Stimulated activated CD8-positive, alpha-beta memory T cell treated with anti-CD3 and anti-CD28 coated beads, Interleukin-15, amount 100 ng/mL, for 1 hour (primary cell): ENCODE measurements at places on chromosomes 11 and 22.

DNA sequence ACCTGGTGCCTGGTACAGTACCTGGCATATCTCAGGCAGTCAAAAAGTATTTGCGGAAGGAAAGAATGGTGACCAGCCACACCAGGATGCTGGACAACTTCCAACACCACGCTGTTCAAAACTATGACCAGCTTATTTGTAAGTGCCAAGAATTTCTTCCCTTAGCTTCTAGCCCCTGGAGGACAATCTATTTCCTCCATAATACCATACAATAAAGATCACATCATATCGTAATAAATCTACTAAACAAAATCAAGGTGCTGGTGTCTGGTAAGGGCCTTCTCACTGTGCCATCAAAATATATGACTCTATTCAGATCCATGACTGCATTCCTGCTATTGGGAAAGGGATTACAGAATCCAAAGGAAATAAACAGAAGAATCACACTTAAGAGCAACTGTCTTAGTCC is 51.5 kb downstream of the ALG9 start:
- DNase-seq, result no peak

DNA sequence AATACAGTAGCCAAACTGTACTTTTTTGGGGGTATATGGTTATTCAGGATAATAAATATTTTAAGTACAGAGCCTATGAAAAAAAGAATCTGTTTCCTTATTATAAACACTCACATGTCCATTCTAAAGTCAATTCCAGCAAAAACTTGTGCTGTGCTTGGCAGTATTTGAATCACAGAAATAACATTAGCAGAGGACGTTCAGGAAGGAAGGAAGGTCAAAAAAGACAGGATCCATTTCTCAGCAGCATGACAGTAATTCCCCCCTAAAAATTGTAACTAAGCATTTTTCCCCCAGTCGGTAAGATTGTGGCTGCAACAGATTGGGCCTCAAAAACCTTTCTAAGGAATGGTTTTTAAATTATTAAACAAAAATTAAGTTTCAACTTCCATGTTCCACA is 124.8 kb downstream of the ATG16L2 start:
- DNase-seq, result no peak

GRCh38 chr11:1091332-1092083 is 16.8 kb downstream of the MUC2 start:
- DNase-seq, result no peak

DNA sequence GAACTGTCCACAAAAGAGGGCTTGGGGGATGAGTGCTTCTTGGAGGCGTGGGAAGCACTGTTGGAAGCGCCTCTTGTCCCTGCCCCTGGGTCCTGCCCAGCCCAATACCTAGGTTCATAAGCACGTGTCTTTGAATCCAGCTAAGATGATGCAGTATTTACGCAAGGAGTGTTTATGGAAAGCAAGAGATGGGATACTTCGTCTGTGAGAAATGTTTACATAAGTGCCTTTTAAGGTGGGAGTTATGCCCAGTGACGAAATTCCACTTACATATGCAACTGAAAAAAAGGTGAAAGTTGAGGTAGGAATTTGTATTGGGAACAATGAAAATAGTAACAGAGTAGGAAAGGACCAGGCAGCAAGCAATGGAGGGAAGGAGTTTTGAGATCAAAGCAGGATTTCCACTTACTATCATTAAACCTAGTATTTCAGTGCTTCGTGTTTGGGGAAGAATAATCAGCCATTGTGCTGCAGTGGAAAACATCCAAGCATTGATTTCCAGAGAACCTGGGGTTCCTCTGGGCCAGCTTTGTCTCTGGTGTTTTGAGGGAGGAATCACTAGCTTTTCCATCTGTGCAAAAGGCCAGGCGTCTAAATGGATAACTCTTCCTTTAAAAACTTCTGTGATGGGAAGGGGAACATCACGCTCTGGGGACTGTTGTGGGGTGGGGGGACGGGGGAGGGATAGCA is 115.3 kb upstream of the TTC12 start:
- DNase-seq, result no peak

- no peak for DNase-seq
These were observed 149.4 kb upstream of the NCAM1 start for GRCh38 chr11:112811783-112812182.

DNA sequence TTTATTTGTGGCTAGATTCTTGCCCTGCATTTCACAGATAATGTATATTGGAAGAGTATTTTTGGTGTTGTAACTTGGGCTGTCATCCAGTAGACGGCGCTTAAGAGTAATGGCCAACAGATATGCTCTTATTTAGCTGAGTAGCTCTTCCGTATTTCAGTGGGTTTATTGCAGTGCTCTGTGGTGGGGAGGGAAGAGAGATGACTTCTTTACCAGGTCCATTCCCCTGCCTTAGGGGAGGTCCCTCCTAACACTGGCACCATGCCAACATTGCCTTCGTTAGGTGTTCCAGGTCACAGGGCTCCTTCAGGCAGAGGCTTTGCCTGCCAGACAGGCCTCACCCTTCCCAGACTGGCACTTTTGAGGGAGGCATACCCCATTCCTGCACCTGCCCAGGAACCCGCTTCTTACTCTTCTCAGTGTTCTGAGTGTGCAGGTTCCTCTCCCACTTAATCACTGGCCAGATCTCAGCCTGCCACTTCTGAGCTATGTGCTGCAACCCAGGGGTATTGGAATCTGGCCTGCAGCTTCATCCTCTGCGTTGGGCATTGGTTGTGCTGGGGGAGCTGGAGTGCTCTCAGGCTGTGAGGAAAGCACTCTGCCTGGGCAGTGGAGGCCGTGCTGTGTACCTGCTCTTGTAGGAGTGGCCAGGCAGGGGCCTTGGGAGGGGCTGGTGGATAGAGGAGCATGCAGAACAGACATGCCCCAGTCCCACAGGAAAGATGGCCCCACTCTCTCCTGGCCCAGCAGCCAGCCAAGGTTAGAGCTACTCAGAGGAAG is 29.4 kb upstream of the SLN start:
- no peak for DNase-seq

GRCh38 chr11:78722786-78723185 is 148.1 kb upstream of the NARS2 start:
- no peak for DNase-seq

DNA sequence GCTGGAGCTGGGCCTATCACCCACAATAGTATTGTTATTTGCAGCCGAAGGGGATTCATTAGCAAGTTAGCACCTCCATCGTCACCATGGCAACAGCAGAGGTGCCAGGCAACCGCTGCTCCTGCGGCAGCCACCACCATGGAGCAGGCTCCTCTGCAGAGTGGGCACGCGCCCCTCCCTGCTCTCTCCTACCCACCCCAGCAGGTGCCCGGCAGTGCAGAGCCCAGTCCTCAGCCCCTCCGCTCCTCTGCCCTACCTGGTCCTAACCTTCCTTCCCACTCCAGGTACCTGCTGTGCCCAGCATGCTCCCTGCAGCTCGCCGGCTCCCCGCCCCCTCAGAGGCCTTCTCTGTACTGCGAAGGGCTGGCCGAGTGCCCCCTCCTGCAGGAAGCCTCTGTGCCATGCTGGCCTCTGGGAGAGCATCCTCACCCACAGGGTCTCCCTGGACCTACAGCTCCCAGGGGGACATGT is 3.6 kb downstream of the DUSP8 start:
- DNase-seq, result no peak

GRCh38 chr11:70703141-70704064 is 305.1 kb downstream of the CTTN start:
- DNase-seq, result no peak

- DNase-seq, result no peak
These were observed 38.8 kb downstream of the RASSF10 start for GRCh38 chr11:13047884-13048283.

DNA sequence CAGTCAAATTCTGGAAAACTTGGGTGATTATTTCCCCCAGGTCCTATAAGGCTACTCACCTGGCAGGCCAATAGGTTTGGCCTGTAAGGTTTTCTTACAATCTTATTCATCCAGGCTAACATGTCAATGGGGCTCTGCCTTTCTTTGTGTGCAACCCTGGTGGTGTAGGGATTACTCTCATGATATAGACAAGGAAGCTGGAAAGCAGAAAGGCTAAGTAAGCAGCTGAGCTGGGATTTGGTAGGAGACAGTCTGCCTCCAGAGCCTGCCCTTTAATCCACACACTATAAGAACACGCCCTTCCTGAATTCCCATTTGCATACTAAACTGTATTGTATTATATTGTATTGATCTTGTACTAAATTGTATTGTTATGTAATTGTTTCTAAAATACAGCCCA is 373.3 kb upstream of the CCDC90B start:
- DNase-seq, result no peak

DNA sequence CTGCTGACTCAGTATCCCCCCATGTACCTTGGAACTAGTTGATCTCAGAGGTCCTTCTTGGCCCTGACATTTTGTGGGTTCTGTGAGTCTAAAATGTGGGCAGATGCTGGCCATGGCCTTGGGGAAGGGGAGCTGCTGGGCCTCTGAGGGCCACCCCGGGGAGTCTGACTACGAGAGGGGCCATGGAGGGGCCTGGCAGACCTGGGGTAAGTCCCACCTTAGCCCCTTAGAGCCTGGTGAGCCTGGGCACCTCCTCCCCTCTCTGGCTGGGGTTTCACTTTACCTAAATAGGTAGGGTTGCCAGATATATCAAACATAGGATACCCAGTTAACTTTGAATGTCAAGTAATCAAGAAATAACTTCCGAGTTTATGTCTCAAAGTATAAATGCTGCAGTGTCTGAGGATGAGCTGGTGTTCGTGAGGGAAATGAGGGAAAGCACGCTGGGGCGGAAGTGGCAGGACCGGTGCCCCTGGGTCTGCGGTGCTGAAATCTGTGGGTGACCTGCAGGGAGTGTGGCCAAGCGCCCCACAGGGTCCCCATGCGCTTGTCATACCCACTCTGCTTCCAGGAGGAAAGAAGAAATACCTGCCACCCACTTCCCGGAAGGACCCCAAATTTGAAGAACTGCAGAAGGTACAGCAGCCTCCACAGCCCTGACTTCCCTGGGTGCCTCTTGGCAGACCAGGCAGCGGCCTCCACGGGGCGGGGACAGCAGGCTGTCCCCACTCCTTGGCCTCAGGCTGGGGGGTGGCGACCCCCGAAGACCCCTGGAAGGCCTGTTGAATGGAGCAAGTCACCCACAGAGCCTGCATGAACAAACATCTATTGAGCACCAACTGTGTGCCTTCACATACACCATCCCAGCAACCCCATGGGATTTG is 4.8 kb downstream of the PARVG start:
- no peak for DNase-seq
